Cerebellum (tissue), 4 donors: ENCODE measurements at places on chromosomes 2 and 18.

GRCh38 chr2:197248623-197249022 is 62.0 kb downstream of the ANKRD44 start:
- no peak for DNase-seq

DNA sequence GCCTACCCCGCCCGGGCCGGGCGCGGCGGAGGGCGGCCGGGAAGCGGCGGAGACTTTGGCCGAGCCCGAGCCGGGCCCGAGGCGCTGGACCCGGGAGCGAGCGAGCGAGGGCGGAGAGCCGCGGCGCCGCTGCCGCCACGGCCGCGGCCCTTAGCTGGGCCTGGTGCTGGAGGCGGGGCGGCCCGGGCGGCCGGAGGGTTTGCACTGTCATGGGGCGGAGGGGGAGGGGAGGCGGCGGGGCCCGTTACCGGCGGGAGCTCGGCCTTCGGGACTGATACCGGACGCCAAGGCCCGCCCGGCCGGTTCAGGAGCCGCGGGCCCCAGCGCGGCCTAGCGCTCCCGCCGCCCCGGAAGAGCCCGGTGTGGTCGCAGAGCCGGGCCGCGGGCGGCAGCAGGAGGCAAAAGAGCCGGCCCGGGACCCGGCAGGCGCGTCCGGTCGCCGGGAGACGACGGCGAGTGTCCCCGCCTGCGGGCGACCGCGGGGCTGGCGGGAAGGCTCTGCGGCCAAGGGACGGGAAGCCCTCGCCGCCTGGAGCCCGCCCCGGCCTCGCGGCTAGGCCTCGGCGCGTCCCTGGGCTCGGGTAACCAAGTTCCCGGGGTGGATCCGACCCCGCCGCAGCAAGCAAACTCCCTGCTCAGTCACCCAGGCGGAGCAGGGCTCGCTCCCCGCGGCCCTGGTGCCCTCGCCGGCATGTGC is 697 bp downstream of the KCMF1 start:
- peak; percentile 38 for DNase-seq

GRCh38 chr2:39306626-39307025 is 62.9 kb upstream of the CDKL4 start:
- DNase-seq: no peak

GRCh38 chr18:649341-649740 is 8.1 kb upstream of the TYMS start:
- no peak for DNase-seq

DNA sequence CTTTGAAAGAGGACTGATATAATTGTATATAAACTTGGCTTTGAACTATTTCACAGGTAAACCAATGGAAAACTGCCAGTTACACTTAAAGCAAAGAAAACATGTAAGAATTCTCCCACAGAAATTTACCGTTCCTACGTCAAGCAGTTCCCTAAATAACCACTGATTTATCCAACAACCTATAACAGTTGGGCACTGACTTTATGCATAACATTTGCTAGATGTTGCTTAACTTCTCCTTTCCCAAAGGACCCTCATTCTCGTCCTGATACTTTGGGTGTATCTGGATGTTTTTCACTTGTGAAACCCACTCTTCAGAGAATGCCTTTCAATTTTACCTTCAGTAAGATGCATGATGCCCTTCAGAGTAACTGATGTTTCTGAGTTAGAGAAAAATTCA is 43.8 kb downstream of the STAT1 start:
- DNase-seq: no peak

GRCh38 chr2:207836521-207837133 is 66.9 kb upstream of the FZD5 start:
- DNase-seq: peak; percentile 38

GRCh38 chr18:58671632-58672564 is 633 bp downstream of the MALT1 start:
- DNase-seq: peak; percentile 38

- DNase-seq: no peak
Measured at GRCh38 chr2:101690547-101691152, 6.9 kb upstream of the MAP4K4 start.

- DNase-seq: no peak
Measured at GRCh38 chr2:118268268-118268667, 180.0 kb downstream of the INSIG2 start.

GRCh38 chr18:26386002-26386401 is 159.8 kb downstream of the TAF4B start:
- DNase-seq: no peak

DNA sequence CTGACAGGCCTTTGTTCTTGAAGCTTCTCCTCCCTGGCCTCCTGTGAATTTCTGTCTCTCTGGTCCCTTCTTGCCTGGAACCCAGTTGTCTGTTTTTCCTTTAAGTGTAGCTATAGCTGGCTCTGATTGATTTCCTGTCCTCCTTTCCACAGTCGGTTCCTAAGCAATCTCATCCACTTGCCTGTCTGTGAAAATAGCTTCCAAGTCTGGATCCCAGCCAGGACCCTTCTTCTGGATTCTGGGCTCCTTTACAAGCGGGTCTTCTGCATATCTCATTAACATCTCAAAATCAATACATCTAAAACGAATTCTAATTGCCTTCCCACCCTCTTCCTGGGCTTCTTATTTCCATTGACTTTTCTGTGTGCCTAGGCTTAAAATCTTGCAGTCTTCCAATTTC is 124.9 kb downstream of the DAW1 start:
- DNase-seq: no peak

DNA sequence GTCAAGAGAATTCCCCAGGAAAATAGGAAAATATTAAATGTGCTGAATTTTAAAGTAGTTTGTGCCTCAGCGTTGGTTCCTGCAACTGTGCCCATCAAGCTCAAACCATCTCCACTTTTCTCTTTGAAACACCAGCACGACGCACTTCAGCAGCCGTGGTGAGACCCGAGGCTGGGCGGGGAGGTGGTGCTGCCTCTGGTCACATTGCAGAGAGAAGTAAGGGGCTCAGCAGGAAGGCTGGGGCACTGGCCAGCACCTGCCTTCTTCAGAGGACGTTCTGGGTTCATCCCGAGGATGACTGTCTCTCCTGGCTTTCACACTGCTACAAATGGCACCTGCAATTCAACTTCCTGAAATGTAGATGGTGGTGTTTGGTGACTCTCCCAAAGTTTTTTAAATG is 323.7 kb upstream of the SALL3 start:
- DNase-seq: no peak

- DNase-seq: no peak
Measured at GRCh38 chr2:854460-854859, 96.2 kb upstream of the SNTG2 start.

GRCh38 chr2:234495251-234496054 is 1.4 kb downstream of the ARL4C start:
- DNase-seq: peak; percentile 40

GRCh38 chr2:26203906-26204305 is 31.0 kb downstream of the GAREM2 start:
- no peak for DNase-seq

DNA sequence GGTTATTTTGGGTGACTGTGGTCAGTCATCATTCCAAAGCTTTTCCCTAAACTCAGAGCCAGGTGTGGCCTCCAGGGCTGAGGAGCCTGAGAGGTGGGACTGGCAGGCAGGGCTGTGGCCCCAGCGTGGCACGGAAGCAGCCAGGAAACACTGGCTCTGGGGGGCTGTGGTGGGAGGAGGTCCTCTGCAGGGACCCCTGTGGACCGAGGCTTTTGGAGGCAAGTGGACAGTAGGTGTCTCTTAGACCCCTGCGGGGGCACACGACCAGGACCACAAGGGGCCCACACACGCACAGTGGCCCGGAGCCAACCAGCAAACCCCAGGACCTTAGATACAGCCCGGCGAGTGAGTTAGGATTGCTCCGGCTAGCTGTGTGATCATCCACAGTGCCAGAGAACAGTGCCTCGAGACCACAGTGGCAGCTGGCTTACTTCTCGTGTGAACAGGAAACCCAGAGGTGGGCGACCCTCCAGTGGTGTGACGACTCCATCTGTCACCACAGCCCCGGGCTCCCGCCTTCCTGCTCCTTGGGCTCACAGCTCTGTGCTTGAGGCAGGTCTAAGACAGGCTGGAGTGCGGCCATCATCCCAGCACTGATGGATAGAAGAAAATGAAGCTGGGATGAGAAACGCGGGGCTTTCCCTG is 1.6 kb upstream of the RTP5 start:
- DNase-seq: no peak

DNA sequence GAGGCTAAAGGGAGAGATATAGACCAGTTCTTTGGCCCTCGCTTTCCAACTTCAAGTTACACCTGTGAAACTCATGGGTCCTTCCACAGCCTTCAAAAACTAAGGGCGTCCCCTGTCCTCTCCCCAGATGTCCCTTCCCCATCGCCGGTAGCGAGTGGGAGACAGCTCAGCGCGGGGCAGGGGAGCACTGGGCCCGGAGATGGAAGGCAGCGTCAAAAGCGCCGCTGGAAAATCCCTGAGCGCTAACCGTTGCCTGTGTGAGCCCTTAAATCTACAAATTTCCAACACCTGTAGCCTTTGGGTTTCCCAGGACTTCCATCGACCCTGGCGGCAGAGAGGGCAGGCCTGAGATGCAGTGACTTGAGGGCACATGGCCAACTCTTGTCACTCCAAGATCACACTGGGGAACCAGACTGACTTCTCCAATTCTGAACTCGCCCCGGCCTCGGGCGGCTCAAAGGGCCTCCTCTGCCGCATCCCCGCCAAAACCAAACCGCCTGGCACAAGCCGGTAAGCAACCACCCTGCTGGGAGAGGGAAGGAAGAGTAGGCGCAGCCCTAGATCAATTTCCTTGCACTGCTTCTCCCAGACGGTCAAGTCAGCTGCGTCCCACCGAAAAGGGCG is 879 bp upstream of the EPAS1 start:
- DNase-seq: no peak

GRCh38 chr2:108701208-108701607 is 18.1 kb upstream of the RANBP2 start:
- DNase-seq: no peak

- no peak for DNase-seq
Measured at GRCh38 chr2:152648336-152648735, 68.9 kb downstream of the PRPF40A start.

GRCh38 chr2:219001577-219002394 is 8.6 kb upstream of the CRYBA2 start:
- no peak for DNase-seq

- DNase-seq: no peak
Measured at GRCh38 chr2:158266111-158266510, 164.4 kb downstream of the UPP2 start.

DNA sequence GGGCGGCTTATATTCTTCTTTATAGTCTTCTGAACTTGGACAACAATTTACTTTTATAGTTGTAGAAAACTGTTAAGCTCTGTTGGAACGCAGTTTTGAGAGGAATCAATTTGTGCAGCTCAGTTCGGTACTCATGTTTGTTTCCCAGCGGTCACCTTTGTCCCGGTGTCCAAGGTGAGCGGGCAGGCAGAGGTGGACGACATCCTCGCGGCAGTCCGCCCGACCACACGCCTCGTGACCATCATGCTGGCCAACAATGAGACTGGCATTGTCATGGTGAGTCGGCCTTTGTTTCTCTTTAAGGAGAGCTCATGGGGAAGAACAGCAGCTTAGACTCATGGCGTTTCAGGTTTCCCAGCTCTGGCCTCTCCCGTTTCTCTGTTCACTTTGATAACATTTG is 18.6 kb upstream of the ESPNL start:
- DNase-seq: no peak

GRCh38 chr2:96772903-96773671 is 12.4 kb downstream of the CNNM4 start:
- no peak for DNase-seq

- DNase-seq: no peak
Measured at GRCh38 chr2:95274291-95275150, at the start of gene PROM2. TSS of gene PROM2 (plus strand) at chr2:95274449. CDS start at chr2:95274586, 137 bp downstream.

- DNase-seq: no peak
Measured at GRCh38 chr2:239148495-239149200, 252.2 kb downstream of the HDAC4 start.

GRCh38 chr2:202721621-202722020 is 86.9 kb downstream of the FAM117B start:
- DNase-seq: no peak

DNA sequence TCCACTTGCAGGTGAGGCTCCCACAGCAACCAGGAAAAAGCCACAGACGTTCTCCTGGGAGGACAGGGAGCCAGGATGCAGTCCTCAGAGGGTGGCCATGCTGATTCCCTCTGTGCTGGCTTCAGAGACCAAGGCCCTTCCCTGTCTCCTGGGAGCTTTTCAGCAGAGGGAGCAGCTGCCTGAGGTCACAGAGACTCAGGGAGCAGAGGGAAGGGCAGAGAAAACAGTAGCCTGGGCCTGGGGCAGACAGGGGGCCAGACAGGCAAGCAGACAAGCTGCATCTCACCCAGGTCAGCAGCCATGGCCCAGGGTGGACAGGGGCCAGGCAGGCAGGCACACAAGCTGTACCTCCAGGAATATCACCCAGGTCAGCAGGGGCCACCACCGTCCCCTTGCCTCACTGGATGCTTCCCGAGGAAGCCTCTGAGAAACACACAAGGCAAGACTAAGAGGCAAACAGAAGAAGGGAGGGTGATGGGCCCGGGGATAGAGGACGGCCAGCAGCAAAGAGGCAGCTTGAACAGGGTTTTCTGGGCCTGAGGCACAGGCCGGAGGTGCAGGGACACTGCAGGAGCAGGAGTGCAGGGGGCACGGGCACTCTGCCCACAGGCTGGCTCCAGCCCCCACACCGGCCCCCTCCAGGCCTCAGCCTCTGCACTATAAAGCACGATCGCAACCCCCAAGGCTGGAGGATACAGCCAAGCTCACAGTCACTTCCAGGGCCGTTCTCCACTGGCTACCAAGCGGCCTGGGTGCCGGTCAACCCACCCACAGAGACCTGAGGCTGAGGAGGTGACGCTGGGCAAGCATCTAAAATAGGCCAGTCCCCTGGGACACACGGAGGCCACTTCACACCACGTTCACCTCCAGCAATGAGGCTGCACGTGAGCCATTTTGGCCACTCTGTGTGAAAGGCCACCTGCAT is 6.1 kb downstream of the SLC66A2 start:
- no peak for DNase-seq

GRCh38 chr18:33571998-33572787 is 5.8 kb upstream of the ASXL3 start:
- DNase-seq: no peak

GRCh38 chr18:72013427-72013850 is 530.7 kb downstream of the CBLN2 start:
- no peak for DNase-seq

DNA sequence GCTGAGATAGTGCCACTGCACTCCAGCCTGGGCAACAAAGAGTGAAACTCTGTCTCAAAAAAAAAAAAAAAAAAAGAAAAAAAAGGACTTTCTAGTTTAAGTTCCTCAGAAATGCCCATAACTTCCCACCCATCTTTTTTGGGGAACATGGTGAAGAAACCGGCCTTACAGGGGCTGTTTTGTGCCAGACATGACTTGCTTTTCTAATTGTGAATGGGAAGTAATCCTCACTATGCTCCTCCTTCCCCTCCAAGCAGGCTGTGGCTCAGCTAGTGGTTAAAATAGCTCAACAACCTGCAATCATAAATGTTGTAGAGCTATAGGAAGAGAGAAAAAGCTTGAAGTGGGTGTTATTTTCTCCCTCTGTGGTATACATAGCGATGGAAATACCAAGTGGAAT is 34.1 kb upstream of the OLA1 start:
- no peak for DNase-seq

GRCh38 chr2:28709101-28709500 is 42.5 kb upstream of the PPP1CB start:
- no peak for DNase-seq
